ENCODE measurements at places on chromosomes 13 and 19.

GRCh38 chr13:39389013-39389412, 214.0 kb downstream of the LHFPL6 start:
- DNase-seq, result no peak

- DNase-seq, result no peak
Measured at GRCh38 chr13:50393628-50394027, 378.4 kb downstream of the KCNRG start.

GRCh38 chr19:17553256-17553655, 2.2 kb upstream of the COLGALT1 start:
- no peak for DNase-seq

GRCh38 chr19:39356647-39357046, 14.4 kb downstream of the SAMD4B start:
- DNase-seq, result no peak

All from HEK293T (cell line).